ENCODE measurements at places on chromosomes 13 and 19.

- DNase-seq: no peak
Observed at GRCh38 chr13:101092985-101093384, 323.3 kb downstream of the NALCN start.

DNA sequence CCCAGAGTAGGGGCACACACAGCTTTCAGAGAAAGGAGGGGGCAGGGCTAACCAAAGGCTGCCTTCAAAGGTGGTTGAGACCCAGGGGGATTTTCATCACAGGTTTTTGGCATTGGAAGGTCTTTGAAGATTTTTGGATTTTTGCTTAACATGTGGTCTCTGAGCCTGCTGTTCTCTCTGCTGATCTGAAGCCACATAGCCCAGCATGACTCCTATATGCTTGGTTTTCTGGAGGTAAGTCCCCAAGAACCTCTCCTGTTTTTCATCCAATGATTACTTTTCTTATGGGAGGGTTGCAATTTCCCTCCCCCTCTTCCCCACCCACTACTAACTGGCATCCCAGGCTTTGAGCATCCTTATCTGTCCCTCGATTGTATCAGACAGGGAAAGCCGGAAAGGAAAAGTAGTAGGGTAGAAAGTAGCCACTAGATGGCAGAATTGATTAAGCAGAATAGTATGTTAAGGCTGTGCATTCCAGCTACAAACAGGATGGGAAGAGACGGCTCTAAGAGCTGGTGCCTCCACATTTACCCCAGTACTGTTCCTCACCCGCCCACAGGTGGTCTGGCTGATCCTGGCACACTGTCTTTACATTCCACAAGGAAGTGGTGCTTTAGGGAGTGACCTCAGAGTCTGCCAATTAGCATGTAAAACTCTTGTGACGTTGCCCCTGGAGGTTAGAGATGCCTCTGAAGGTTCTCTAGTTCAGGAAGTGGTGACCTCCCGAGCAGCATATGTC lies 218.9 kb upstream of the EDNRB start:
- DNase-seq: no peak

GRCh38 chr19:30367421-30367820 lies 4.8 kb upstream of the ZNF536 start:
- DNase-seq: no peak

GRCh38 chr13:60261432-60262351 lies 98.0 kb upstream of the DIAPH3 start:
- no peak for DNase-seq

DNA sequence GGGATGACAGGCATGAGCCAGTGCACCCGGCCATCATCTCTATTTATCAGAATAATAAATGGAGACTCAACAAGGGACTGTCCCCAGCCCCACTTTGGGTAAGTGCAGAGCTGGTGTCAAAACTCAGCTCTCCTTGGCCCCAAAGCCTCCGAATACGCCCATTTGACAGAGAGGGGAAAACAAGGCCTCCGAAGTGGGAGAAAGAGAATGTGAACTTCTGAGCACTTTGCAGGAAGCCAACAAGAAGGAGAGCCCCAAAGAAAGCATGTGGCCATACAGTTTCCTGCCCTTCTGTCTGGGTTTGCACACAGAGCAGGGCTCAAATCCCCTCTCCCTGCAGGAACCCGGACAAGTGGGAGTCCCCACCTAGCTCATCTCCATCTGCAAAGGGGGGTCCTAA lies 1.6 kb downstream of the CEACAM16 start:
- DNase-seq: no peak

- no peak for DNase-seq
Observed at GRCh38 chr19:54606891-54607784, 13.7 kb downstream of the LILRA1 start.

GRCh38 chr19:42301646-42302203 lies at the start of gene PRR19:
TSS of gene PRR19 (plus strand) at chr19:42302132. CDS start at chr19:42309585, 7,453 bp downstream.
- DNase-seq: no peak

DNA sequence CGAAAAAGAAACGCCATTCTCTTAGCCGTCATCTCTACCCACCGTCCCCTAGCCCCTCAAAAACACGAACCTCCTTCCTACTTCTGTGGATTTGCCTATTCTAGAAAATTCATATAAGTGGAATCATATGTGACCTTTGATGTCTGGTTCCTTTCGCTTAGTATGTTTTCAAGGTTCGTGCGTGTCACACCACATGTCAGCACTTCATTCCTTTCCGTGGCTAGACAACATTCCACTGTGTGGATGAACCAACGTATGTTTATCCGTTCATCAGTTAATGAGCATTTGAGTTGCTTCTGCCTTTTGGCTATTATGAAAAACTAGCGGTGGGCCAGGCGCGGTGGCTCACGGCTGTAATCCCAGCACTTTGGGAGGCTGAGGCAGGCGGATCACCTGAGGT lies 14.0 kb upstream of the PPP1R12C start:
- DNase-seq: no peak

DNA sequence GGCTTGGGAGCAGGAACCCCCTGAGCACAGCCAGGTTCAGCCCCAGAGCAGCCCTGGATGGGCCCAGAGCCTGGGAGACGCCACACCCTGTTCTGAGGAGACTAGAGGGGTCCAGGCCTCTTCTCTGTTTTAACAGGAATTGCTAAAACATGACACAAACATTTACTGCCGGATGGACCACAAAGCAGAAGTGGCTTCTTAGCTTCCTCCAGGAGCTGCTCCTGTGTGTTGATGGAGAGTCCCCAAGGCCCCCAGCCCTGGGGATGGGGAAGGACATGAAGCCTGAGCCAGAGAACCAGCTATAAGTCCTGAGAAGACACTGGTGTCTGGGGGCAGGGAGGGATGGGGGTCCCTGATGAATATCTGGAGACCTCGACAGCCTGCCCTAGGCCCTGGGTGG lies 14.6 kb downstream of the CEACAM3 start:
- DNase-seq: no peak

DNA sequence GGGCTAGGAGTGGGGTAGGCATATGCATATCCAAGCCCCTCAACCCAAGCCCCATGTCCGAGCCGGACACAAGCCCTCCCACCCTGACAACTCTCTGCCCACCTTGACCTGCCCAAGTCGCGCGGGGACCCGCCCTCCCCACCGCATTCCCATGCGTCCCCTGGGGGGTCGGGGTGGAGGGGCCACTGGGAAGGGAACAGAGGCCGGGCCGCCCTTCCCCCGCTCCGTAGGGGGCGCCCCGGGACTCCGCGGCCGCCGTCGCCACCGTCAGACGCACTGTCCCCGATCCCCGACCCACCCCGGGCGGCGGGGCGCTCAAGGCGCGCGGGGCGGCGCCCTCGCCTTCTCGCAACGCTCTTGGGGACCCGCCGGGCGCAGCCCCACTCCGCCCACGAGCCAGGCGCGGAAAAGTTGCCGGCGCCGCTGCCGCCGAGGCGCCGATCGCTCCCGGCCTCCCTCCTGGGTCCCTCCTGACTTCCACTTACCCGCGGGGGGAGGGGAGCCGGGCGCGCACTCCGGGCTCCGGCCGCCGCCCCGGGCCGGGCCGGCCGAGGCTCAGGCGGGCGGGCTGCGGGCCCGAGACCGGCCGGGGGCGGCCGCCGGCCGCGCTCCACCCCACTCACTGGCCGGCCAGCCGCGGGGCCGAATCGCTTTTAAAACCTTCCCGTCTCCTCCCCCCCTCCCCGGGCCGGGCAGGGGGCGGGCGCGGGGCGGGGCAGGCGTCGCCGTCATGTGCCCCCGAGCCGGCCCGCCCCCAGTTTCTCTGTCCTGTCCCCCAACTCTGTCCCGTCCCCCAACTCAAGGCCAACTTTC lies 34.4 kb upstream of the NANOS3 start:
- DNase-seq: no peak

GRCh38 chr13:106906426-106906996 lies 338.6 kb upstream of the ARGLU1 start:
- no peak for DNase-seq

DNA sequence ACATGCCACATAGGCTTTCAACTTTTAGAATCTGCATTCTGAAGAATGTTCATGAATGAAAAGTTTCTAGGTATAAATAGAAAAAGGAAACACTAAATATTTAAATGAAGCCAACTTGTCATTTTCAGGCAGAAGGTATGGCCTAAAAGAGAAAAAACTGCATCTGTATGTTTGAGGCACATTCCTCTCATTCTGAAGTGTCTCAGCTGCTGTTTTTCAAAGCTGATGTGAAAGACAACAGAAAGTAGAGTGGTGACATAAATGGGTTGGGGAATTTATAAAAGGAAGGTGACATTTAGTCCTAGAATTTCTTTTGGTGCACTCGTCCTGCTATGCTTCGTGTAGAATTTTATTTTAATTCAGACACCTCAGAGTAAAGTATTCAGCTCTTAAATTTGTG lies 539.6 kb upstream of the SLITRK5 start:
- no peak for DNase-seq

- DNase-seq: peak; percentile 7
Observed at GRCh38 chr19:47471733-47472457, at the start of gene SLC8A2. TSS of gene SLC8A2 (minus strand) at chr19:47471893. CDS start at chr19:47466403, 5,490 bp downstream.

DNA sequence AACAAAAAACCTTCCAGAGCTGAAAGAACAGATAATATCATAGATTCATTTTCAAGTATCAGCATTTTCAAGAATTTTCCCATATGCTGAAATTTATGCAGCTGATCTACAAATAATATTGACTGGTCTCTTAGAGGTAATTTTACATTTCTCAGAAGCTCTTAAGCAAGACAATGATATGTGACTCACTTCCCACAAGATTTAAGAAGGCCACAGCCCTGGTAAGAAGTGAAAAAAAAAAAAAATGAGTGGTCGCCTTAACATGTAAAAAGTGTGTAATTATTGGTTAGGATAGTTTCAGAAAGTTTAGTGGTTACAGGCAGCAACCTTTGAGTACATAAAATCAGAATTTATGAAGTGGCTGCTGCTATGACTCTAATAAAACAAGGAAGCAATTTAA lies 54.5 kb downstream of the NUFIP1 start:
- no peak for DNase-seq

DNA sequence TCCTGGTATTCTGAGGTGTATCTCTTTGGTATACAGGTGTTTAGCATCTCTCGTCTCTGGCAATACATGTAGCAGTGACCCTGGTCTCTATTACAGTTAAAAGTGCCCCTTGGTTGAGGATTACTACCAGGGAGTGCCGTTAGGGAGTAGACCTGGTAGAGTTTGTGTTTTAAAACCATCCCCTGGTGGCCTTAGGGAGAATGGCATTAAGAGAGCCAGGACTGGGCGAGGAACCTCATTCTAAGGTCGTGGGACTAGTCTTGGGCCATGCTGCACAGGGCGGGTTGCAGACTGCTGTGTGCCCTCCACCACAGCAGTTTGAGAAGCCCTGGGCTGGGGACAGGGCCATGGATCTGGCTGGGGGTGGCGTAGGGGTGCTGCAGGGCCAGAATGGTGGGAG lies 35.0 kb downstream of the B3GLCT start:
- DNase-seq: no peak

DNA sequence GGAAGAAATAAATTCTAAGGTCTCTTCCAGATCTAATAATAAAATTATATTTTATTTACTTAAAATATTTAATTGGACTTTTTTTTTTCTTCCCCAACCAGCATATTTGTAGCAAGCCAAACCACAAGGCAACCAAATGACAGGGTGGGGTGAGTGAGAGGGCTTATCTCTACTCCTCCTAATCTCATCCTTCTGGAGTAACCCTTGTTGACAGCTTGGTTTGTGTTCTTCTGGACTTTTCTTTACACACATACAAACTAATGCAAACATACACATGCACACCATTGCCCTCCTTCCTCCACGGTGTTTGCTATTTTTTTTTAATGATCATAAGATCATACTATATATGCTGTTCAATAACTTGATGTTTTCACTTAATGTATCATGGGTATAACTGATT lies 383.1 kb downstream of the DLEU7 start:
- no peak for DNase-seq

- no peak for DNase-seq
Observed at GRCh38 chr19:40982594-40983101, 8.4 kb upstream of the CYP2B6 start.

GRCh38 chr13:99559560-99559959 lies 58.3 kb downstream of the TM9SF2 start:
- DNase-seq: no peak

DNA sequence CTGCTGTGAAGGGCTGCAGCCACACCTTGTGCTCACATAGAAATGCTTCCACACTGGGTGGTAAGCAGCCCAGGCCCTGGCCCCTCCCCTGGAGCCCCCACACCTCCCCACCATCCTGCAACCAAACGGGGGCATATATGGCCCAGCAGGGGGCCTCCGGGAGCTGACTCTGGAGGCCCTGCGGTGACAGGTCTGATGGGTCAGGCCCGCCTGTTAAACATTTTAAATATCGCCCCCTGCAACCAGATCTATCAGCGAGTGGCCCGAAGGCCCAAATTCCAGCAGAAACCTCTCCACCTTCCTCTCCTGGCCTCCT lies 48.0 kb upstream of the KATNAL1 start:
- DNase-seq: no peak

- no peak for DNase-seq
Observed at GRCh38 chr19:16594131-16594586, 21.9 kb upstream of the SLC35E1 start.

DNA sequence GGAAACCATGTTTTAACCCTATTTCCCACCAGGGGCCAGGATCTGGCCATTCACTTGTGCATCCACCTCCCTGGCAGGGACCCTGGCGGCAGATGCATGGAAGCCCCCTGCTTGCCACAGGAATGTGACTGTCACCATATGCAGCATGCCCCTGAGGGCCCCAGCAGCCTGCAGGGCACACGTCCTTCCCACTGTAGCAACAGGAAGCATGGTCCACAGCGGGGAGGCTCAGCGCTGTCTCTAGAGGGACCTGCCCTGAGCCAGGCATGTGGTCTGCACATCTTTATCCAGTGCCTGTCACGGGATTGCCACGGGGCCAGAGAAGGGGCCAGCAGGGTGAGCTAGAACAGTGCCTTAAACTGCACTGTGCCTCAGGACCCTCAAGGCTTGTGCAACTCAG lies 34.9 kb upstream of the MCF2L start:
- DNase-seq: no peak

- no peak for DNase-seq
Observed at GRCh38 chr13:94143624-94144350, 335.7 kb downstream of the DCT start.

DNA sequence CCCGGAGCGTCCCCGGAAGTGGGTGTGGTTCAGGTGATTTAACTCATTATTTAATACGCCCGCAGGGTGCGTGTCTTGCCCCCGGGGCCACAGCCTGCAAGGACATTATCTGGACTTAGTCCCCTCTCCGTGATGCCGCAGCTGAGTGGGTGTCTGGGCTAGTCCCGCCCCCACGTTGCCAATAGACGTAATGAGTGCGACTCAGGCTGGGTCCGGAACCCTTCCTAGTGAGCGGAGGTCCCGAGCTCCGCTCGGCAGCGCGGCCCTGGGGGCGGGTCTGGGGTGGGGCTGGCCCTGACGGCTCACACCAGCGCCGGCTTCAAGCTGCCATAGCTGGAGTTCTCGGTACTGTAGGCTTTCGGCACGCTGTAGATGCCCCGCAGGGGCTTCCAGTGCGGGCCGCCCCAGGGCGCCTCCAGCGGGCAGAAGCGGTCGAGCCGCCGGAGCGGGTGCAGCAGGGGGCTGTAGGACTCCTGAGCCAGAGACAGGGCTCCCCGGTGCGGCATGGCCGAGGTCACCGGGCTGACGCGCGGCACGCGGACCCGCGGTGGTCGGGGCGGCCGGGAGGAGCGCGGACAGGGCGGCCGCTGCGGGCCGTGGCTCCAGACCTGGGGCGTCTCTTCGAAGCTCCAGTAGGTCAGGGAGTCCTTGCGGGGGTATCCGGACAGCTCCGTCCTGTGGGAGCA lies 918 bp upstream of the LHB start:
- peak; percentile 33 for DNase-seq

- no peak for DNase-seq
Observed at GRCh38 chr13:35354285-35354684, 122.2 kb downstream of the MAB21L1 start.

All from stimulated activated CD4-positive, alpha-beta T cell treated with anti-CD3 and anti-CD28 coated beads, Interleukin-1b, Interleukin-23, amount 100 ng/mL, for 1 hour (primary cell).